ENCODE measurements at places on chromosomes 7 and 10.

DNA sequence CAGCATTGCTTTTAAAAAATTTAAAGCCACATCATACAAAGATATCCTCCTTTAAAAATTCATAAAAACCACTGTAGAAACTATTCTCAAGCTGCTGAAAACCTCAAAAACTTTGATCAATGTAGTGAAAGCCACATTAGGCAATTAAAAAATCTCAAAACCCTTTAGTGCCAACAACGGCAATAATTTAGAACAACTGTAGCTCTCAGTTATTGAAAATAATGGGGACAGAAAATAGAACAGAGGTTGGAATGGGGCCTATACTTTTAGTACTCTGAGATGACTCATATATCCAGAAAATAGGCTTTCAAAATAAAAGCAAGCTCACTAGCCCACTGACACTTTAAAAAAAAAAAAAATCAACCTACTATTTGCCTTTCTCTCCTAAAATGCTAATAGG is 87.5 kb downstream of the GSAP start:
- DNase-seq: no peak

GRCh38 chr10:21751341-21752310 is 217.6 kb downstream of the MLLT10 start:
- peak; percentile 67 for DNase-seq

DNA sequence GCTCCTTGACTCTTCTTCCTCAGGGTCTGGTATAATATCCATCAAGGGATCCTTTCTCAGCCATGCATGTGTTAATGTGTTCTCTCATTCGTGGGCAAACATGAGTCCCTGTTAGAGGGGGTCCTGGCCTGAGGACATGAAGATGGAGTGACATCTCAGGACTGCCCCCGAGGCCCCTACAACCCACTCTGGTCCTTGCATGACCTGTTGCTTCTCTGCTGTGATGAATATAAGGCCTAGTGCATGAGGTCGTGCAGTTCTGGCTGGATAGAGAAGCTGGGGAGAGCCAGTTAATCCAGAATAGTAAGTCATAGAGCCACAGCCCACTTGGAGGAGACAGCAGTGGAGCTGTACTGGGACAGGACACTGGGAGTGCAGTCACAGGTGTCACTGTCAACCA is 4.6 kb upstream of the VWC2 start:
- no peak for DNase-seq

DNA sequence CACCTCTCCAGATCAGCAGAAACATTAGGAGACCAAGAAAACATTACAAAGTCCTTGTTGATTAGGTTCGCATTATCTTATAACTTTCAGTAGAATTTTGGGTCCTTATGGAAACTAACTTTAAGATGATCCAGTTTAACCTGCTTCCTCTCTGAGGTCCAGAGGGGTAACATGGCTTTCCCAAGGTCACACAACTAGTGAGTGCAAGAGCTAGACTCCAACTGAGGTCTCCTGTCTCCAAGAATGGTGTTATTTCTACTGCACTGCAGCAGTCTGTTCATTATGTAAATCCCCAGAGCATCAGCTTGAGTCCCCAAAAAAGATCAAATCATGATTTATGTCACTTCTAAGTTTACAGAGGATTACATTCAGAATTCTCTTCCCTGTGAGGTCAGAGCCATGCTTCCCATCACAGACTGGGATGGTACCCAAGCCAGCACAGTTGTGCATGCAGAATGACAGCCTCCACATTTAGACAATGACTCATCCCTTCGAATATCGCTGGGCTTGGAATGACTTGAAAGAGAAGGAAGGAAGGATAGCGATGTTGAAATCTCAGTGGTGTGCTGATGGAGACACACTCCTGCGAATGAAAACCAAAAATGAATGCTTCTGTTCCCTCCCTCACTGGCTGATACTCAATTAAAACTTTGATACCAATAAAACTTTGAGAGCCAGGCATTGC is 163.1 kb upstream of the PLXNA4 start:
- no peak for DNase-seq

DNA sequence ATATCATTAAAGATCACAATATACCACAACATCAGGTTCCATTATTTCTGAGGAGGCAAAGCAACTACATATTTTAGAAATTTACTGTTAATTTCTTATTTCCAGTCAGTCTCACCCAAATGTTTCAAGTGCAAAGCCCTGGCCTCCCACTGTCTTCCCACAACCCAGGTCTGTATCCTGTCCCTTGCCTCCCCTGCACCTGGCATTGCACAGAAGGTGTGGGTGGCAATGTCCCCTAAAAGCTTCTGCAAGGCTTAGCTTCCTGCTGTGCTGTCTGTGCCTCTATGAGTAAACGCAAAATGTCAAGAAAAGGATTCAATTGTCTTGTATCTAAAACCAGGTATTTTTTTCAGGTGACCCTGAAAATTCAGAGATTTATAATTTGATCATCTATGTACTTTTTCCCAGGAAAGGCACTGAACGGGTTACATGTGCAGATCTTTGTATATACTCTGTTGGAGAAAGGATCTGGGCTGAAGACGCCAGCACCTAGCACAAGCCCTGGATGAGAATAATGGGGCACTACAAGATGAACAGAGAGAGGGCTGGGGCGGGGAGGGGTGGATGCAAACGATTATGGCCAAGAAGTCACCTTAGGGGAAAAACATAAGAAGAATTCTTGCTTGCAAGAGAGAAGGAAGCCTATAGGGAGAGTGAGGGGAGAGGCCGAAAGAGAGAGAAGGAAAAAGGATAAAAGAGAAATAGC is 3.1 kb upstream of the ANTXRL start:
- DNase-seq: no peak

DNA sequence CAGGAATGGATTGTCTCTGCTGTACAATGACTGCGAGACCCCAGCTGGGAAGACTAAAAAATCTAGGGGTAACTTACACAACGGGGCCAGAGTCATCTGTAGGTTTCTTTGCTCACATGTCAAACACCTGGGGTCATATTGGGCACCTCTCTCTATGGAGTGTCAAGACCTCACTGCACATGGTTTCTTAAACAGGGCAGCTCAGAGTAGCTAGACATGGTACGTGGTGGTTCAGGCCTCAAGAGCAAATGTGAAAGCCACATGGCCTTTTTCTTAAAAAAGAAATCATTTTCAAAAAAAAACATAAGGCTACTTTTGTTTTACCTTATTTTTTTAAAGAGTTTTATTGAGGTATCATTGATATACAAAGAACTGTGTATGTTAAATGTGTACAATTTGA is 162.2 kb upstream of the ITGB1 start:
- DNase-seq: no peak

- DNase-seq: no peak
Observed at GRCh38 chr10:61215246-61215645, 237.9 kb downstream of the TMEM26 start.

DNA sequence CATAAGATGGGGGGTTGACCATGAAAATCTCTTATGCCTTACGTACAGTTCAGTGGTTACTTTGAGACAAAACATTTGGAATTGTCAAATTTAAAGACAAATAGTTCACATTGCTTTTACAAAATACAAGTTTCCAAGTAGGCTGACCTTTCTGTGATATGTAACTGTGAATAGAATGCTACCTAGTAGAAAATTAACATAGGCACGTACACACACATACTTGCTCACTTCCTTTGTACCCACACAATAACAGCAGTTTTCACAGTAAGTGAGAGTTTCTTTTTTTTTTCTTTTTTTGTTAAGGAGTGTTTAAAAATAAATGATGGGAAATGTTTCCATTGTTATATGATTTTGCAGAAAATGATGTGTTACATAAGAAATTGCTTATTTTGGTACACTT is 53.3 kb upstream of the SP8 start:
- no peak for DNase-seq

- no peak for DNase-seq
Observed at GRCh38 chr7:79060498-79060897, 393.0 kb downstream of the MAGI2 start.

DNA sequence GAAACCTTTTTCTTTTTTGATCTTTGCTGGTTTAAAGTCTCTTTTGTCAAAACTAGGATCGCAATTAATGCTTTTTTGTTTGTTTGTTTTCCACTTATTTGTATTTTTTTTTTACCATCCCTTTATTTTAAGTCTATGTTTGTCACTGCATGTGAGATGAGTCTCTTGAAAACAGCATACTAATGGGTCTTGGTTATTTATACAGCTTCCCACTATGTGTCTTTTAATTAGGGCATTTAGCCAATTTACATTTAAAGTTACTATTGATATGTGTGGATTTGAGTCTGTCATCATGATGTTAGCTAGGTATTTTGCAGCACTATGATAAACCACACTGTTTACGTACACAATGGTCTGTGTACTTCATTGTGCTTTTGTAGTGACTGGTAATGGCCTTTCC is 34.7 kb upstream of the PPP1R3A start:
- DNase-seq: no peak

- DNase-seq: no peak
Observed at GRCh38 chr10:43083764-43084163, 6.9 kb downstream of the RET start.

DNA sequence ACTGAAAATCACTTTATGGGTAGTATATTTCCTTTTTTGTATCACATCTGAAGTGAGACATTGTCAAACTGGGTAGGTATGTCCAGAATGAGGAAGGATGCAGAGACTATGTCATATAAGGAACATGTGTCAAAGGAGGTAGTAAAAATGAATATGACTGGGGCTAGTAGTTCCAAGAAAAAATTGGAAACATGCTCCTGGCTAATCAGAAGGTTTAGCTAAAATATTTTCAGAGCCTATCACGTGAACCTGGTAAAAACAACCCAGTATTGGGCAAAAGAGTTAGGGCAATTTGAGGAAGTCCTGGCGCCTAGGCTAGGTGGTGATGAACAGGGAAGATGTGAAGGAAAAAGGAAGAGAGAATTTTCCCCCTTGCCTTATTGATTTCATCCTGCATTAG is 26.4 kb downstream of the ENTPD1 start:
- no peak for DNase-seq

DNA sequence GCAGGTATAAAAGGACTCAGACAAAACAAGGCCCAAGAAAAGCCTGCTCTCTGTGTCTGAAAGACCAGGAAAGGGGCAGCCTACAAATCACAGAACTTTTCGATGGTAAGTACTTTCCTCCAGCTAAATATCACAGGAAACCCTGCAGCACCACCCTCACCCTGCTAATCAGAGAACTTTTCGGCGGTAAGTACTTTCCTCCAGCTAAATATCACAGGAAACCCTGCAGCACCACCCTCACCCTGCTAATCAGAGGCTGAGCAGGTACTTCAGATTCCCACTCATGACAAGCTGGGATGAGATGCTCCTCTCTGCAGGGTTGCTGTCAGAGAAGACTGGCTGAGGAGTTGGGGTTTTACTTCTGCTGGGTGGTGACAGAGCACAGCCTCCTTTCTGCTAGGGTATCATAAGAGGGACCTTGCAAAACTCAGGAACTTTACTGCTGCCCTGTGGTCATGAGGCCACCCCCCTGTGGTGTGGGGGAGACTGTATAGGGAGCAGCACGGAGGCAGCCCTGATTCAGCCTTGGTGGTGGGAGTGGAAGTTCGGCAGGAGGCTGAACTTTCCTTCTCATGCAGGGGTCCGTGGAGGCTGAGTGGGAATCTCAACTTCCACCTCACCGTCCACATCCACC is 7.2 kb downstream of the WDR37 start:
- DNase-seq: no peak

GRCh38 chr10:32436215-32436614 is 9.7 kb upstream of the CCDC7 start:
- no peak for DNase-seq

DNA sequence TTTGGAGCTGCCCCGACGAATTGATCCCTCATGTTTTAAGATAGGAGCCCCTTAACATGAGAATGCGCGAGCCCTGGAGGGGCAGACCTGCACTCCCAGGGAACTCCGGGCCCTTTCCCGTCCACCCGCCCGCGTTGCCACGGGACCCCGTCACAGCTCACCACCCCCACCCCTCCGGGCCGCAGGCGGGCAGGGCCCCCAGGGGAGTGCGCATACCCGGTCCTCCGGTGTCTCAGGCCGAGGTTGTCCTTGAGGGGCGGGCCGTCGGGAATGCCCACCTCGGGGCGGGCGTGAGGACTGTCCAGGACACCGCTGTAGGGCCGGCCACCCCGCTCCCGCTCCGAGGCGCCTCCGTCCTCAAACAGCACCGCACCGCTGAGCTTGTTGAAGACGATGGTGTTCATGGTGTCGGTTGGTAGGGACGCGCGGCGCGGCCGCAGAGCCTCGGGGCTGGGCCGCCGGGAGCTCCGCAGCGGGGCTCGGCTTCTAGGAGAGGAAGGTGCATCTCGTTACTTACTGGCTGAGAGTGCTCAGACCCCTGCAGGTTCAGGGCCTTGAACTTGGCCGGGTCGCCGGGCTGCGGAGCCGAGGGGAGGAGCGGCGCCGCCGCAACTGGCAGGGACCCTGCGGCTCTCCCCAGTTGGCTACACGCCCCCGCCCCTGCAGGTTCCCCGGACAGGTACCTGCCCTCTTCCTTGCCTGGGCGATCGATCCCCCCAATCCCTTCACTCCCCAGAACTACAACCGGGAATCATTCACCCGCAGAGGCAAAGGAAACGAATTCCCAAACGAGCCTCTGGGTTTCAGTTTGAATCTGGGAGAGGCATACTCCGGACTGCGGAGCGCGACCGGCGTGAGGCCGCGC is 2.4 kb downstream of the MKX start:
- DNase-seq: peak; percentile 61

GRCh38 chr10:98627711-98628110 is 181.0 kb upstream of the HPS1 start:
- DNase-seq: no peak

- DNase-seq: no peak
Observed at GRCh38 chr10:76255241-76255640, 823.8 kb downstream of the LRMDA start.

- peak; percentile 0 for DNase-seq
Observed at GRCh38 chr7:1691096-1691495, 21.0 kb downstream of the ELFN1 start.

DNA sequence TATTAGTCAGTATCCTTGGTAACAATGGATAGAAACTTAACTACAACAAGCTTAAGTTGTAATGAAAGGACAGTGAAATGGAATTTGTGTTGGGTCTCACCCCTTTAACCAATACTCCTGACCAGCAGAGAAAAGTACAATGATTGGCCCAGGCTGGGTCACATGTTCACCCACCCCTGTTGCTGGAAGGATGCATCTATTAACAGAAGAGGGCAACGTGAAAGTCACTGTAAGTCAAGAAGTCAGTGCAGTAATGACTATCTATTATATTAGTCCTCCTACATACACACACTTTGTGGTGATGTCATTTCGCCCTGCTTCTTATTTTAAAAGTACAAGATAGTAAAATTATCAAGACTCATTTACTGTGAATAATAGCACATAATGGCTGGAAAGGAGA is 16.2 kb downstream of the PNLIPRP2 start:
- no peak for DNase-seq

DNA sequence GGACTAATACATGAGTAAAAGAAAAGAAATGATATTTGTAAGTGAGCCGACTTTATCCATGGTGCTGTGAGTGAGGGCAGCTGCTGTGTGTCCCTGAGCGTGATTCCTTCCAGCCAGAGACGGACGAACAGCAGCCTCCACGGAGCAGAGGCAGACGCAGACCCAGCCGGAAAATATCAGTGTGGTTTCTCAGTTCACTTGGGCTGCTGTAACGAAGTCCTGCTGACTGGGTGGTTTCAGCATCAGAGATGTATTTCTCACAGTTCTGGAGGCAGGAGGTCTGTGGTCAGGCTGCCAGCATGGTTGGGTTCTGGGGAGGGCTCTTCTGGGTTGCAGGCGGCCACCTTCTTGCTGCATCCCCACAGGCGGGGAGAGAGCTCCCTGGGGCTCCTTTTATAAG is 375.6 kb downstream of the GLRX3 start:
- no peak for DNase-seq

GRCh38 chr10:110574420-110574819 is 6.9 kb downstream of the SMC3 start:
- no peak for DNase-seq
